Left renal cortex interstitium (tissue), 4 donors: ENCODE measurements at places on chromosomes 7 and 10. TPM values are rescaled to one million over a fixed set of nuclear protein-coding genes. Genes with fewer than 3 reads are reported as not detected.

DNA sequence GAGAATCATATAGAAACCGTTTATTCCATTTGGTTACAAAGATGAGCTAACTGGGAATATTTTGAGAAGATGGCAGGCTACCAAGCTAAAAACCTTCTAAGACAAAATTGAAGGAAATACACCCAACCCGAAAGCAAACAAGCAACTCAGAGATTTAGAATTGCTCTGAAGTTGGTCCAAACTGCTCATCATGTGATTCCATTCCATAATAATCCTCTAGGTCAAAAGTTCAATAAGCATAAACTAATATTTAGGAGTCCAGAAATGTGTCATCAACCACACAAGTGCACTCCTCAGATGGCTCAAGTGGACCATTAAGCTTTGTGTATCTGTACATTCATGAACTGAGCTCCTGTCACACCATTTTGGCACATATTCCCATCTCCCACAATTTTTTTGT, 28.7 kb downstream of the DGKI start:
- no peak for DNase-seq

- no peak for DNase-seq
These were observed 22.9 kb upstream of the NANOS1 start for GRCh38 chr10:119006451-119007210.

DNA sequence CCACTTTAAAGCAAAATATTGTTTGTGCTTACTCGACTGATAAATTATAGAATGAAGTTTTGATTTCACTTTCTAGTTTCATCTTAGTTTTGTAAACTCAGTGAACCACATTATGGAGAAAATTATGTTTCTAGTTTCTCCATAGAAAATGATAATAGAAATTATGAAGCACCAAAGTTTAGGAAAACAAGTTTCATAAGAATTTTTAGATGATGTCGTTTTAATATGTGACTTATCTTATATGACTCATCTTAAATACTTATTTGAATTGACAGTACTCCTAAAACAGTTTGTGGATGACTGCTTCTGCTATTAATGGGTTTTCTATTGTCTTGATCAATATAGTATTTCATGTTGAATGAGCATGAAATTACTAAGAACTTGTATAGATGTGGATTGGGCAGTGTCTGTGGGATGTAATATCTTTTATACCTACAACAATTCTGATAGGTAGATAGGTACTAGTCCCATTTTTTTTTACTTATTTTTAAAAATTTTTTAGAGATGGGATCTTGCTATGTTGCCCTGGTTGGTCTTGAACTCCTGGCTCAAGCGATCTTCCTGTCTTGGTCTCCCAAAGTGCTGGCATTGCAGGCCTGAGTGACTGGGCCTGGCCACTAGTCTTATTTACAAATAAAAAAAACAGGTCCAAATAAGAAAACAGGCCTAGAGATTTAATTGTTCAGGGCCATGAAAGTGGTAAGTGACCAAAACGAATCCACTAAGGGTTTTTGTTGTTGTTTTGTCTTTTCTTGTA, 3.7 kb downstream of the HBP1 start:
- DNase-seq, result no peak

DNA sequence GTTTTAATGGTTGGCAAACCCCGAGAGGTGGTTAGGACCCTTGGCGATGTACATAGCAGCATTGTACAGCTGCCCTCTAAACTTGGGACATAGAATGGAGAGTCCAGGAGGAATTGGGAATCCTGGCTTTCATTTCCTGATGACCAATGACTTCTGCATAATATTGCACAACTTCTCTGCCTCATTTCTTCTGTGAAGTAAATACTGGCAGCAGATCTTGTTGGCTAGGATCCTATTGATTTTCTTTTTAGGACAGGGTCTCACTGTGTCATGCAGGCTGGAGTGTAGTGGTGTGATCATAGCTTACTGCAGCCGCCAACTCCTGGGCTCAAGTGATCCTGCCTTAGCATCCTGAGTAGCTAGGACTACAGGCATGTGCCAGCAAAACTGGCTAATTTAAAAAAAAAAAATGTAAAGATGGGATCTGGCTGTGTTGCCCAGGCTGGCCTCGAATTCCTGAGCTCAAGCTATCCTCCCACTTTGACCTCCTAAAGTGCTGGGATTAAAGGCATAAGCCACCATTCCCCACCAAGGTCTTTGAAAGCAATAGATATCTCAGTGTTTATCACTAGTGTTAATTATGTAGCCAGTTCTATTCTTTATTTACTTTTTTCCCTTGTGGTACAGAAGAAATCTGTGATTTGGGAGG, 58.1 kb downstream of the PODXL start:
- DNase-seq, result no peak

DNA sequence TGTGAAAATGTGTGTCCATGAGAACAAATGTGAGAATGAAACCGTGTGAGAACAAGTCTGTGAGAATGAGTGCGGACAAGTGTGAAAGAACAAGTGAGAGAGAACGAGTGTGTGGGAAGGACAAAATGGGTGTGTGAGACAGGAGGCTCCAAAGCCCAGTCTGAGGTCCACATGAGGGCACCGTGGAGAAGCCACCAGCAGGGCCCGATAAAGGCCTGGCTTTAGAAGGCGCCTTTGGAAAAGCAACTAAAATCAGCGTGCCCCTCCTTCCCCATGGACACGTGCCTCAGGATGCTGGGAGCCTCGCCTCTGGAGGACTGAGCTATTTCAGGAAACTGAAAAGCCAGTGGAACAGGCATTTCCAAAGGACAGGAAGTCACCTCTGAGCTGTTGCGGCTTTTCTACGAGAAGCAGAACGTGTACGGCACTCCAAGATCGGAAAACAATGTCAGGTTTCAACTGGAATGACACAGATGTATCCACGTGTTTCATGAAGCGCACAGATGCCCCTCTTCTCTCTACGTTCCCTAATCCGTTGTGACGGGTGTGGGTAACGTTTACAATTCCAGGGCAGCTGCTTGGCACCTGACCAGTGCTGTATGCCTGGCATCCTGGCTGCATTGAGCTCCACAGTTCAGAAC, 46.4 kb downstream of the ESYT2 start:
- DNase-seq, result no peak

GRCh38 chr7:137245186-137245585, 98.3 kb downstream of the PTN start:
- no peak for DNase-seq

The CTAGE4 gene
- 3.5 TPM for polyA plus RNA-seq

The INMT gene
- 1.9 TPM for polyA plus RNA-seq

The PDZD7 gene
- polyA plus RNA-seq, result 1.8 TPM

The PANK1 gene
- 54.0 TPM for polyA plus RNA-seq

The ODAD2 gene
- 1.1 TPM for polyA plus RNA-seq

The SLC13A4 gene
- polyA plus RNA-seq, result 5.6 TPM
